A549 treated with DMSO at 1 μM for 4 hours (cell line): ENCODE measurements at places on chromosomes 7 and 10. TPM values are rescaled to one million over a fixed set of nuclear protein-coding genes. Genes with fewer than 3 reads are reported as not detected.

ADAM12 gene
- total RNA-seq = 3.3 to 7.7 TPM (median 5.5 TPM) in 5 replicates

RPEL1 gene
- total RNA-seq = 0.03 TPM in 1 of 5 replicates, not detected in the others

ZNF804B gene
- not detected in 5 replicates for total RNA-seq

HYAL4 gene
- 0.07 TPM in 1 of 5 replicates, not detected in the others for total RNA-seq

ASB10 gene
- total RNA-seq = not detected in 5 replicates

CLEC2L gene
- 0.08 to 0.09 TPM in 2 of 5 replicates, not detected in the others for total RNA-seq

NXPH1 gene
- not detected in 5 replicates for total RNA-seq
